Left colon (tissue), 2 donors: ENCODE measurements at places on chromosomes 12 and 14. TPM values are rescaled to one million over a fixed set of nuclear protein-coding genes. Genes with fewer than 3 reads are reported as not detected.

- no peak for DNase-seq
Measured at GRCh38 chr12:19529951-19530636, 90.8 kb downstream of the AEBP2 start.

GRCh38 chr12:6936636-6937480 is 6.8 kb upstream of the RNU7-1 start:
- no peak for DNase-seq

DNA sequence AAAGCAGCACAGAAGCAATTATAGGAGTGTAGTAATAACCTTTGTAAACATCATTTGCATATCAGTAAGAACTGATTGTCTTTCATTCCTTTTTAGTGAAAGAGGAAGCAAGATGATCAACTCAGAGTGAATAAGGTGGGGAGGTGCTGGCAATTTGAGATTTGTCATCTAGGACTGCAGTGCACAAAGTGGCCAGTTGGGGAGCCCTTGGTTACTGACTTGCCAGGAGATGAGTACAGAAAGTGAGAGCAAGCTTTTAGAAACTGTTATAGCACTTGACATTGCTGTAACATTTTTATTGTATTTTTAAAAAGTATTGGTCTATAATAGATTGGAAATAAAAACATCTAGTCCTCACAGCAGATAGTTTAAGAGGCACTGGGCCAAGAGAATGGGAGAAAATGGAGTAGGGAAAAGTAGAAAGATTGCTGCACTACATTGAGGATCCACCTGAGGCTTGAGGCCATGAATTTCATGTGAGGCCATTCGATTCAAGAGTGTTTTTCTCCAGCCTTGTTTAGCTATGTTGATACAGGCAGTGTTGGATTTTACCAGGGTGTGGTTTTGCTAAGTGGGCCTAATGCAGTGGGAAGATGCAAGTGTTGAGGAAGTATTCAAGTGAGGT is 98.2 kb downstream of the SNAPC1 start:
- DNase-seq: no peak

Gene PTPN21
- 36.8 TPM for total RNA-seq
